Activated B cell treated with CpG ODN at 0.5 μM for 24 hours (primary cell): ENCODE measurements at places on chromosomes 12 and 14.

- DNase-seq, result no peak
Observed at GRCh38 chr12:19842116-19842515, 402.8 kb downstream of the AEBP2 start.

- DNase-seq, result no peak
Observed at GRCh38 chr12:54654926-54655325, 6.8 kb upstream of the DCD start.

DNA sequence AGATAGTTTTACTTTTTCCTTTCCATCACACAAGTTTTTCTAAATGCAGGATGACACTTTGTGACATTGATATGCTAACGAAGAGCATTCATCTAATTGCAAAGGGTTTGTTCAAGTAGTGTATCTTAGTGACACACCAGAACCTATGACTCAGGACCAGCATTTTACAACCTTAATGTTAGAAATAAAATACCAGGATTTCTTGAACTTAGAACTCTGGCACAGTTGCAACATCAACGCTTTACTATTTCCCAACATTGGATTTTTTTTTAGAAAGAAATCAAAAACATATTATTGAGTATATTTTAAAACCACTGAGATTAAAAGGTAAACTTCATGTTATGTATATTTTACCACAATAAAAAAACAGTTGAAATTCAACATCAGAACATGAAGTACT lies 17.9 kb upstream of the PLEKHG6 start:
- DNase-seq, result no peak

DNA sequence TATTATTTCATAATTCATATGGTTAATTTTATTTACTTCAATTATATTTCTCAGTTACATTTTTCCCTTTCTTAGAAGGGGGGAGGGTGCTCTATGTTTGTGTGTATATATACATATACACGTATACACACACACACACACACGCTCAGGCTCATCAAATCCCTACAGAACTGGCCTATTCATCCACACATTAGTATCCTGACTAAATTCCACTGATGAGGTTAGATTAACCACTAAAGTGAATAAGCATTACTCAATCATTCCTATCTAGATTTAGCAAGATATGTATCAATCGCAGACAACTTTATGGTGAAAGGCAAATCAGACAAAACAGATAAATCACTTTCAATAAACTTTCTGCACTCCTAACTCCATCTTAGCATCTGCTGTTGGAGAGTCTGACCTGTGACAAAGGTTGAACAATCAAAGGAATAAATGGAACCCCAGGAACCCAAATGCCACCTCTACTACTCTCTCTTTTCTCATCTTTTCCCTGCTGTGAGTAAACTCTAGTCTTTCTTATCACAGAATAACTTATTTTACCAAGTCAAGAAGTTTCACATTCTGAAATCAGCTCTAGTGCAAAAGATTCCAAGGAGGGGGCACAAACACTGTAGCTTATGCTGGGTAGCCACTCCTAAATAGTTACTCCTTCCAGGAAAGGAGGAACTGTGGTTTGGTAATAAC lies 67.6 kb downstream of the RALGAPA1 start:
- no peak for DNase-seq

DNA sequence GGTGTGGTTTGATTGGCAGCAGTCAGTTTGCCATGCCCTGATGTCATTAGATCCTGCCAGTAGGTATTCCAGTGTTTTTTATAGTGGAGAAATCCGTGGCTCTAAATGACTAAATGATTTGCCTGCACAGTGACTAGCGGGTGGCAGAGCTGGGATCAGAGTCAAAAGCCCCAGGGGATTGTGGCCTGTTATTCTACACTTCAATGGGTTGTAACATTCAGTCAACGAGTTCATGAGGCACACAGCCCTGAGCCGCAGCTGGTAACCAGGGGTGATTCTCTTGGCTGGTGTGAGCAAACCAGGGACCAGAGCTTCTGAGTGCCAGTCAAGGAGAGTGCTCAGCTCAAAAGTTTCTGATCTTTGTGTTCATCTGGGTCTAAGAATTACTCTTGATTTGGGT lies 1.8 kb downstream of the MYH6 start:
- DNase-seq, result no peak

DNA sequence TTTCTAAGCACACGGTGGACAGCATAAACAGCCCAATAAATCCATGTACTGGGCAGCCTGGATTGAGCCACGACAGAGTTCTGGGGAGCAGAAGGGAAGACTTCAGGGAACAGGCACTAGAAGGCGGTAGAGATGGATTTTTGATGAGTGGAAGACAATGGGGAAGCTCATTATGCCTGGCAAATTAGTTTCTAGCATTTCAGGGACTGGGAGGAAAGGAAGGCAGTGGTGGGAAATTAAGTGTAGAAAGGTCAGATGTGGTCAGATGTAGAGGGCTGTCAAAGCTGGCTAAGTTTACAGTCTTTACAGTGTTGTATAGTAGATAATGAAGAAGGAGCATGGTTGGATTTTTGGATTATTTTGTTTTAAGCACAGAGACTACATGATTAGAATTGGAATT lies 9.2 kb downstream of the EGLN3 start:
- no peak for DNase-seq

GRCh38 chr14:33580231-33580749 lies 370.6 kb downstream of the EGLN3 start:
- DNase-seq, result no peak

- DNase-seq, result no peak
Observed at GRCh38 chr14:71693381-71693780, 238.8 kb upstream of the RGS6 start.

DNA sequence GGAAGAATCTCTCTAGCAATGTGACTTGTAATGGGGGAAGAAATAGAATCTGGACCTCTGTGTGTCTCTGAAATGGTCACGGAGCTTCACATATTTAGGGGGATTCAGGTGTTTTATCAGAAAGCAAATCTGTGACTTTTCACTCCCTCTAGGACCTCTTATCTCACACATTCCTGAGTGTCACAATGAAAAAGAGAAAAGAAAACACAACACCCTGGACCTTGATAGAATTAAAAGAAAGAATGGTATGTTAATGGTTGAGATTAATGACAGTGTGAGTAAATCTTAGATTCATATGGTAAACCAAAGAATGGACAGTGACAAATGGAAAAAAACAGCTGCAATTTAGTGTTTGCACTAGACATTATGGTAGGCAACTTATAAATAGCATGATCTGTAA lies 68.5 kb downstream of the PKP2 start:
- DNase-seq, result no peak

- no peak for DNase-seq
Observed at GRCh38 chr12:91361864-91362263, 179.2 kb upstream of the DCN start.

GRCh38 chr12:28681980-28682379 lies 467.1 kb upstream of the FAR2 start:
- DNase-seq, result no peak

DNA sequence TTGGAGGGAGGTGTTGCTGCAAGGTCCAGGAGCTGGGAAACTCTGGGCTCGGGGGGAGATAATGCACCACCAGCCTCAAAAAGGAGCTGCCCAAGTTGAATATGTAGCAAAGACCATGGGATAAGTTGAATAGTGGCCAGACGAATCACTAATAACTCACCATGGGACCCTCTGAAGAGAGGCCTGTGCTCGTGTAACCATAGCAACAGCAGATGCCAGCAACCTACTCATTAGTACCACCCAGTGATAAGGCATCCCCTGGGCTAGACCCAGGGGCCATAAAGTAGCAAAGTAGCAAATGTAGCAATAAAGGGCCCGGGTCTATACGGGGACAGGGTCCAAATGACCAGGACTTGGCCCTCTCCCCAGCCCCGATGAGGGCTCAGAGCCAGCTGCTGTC lies 328.0 kb downstream of the DPF3 start:
- no peak for DNase-seq

- no peak for DNase-seq
Observed at GRCh38 chr12:41189395-41190251, 1.5 kb downstream of the PDZRN4 start.

DNA sequence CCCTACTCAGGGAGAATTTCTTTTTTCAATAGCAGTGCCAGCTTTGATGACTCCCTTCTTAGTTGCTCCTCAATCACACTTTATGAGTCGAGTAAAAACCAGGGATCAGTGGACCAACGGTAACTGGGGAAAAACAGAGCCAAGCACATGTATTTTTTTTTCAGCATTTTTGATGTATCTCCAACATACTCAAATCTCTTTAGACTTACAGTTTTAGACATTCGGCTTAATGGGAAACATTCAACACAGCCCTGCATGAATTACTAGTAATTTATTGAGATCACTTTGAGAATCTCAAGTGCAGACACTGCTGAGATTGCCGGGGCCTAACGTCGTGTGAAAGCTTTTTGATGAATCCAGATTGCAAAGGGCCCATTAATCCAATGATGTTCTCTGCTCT lies 306.7 kb downstream of the NUAK1 start:
- no peak for DNase-seq

DNA sequence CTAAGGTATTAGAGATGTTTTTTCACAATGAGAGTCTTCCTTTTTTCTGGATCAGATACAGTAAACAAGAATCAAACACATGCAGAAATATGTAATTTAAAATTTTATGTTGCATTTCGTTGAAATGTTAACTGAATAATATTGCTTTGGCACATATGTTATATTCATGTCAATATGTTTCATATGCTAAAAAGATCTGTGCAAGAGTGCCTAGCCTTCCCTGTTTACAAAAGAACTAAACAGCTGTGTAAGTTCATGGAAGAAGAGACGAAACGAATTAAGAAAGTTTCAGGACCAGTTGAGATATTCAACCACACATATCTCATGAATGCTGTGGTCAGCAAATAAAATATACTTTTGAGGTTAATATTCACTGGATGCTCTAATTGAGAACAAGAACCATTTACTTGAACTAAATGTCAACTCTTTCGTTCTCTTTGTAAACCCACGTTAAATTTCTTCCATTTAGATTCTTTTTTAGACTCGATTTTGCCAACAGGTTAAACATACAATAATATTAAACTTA lies 289.5 kb downstream of the FOXG1 start:
- DNase-seq, result no peak

DNA sequence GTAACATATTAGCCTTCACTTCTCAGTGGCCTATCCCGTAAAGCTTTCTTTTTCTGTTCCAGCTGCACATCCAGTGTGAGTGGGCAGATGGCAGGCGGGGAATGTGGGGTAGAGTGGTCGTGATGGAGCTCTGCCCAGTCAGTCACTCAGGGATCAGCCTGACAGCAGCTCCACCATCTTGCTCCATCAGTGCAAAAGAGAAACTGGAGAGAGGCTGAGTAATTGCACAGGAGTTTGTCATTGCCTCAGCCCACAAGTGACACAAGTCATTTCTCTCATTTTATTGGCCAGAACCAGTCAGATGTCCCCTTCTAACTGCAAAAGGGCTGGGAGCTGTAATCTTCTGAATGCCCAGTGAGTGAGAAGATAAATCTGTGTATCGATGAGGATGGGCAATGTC lies 66.5 kb downstream of the ATP23 start:
- DNase-seq, result no peak
